Left renal cortex interstitium (tissue), 4 donors: ENCODE measurements at places on chromosomes 16 and 17. TPM values are rescaled to one million over a fixed set of nuclear protein-coding genes. Genes with fewer than 3 reads are reported as not detected.

DNA sequence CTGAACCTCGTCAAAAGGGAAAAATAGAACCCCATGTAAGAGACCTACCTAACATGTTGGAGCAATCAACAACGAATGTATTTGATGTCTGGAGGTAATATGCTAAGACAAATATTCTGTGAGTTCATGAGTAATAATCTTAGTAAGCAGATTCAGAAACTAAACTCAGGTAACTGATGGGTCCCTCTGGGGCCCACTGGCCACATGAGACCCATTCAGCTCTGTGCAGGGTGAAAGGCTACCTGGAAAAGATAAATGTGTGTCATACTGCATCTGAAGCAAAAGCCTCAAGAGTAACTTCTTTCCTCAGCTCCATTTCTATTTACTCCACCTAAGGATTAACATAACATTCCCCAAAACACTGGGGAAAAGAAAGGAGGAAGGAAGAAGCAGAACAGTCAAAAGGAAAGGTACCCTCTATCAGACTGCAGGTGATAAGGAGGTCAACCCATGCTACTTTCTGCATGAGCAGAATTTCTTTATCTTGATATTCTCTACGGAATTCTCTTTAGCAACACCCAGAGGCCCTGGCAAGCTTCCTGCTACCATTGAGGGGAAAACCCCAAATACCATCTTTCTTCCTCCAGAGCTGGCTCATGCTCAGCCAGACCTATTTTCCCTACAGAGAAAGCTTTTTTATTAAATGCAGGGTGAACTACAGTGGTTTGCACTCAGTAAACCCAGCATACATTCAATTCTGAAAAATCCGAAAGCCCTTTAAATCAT is 37.7 kb upstream of the ABCA6 start:
- no peak for DNase-seq

GRCh38 chr16:1553946-1554825 is 20.7 kb downstream of the TMEM204 start:
- DNase-seq: no peak

- DNase-seq: no peak
These were observed 109.4 kb downstream of the CMIP start for GRCh38 chr16:81553814-81554675.

The KRTAP2-3 gene
- polyA plus RNA-seq: not detected
